ENCODE measurements at places on chromosomes 2 and 18.

DNA sequence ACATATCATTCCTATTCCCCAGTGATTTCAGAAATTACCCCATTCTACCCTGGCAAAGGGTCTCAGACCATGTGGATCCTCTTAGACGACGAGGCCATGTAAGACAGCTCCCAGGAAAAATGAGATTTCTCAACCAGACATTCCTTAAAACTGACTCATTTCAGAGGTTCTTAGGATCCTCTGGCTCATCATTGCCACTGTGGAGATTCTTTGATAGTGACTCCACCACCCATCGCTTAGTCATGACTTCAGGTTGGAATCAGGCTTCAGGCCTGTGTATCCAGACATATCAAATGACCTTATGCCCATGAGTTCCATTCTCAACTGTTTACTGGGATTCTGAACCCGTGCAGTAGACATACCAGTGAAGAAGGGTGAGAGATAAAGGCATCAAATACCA, 245.6 kb upstream of the TCF4 start:
- no peak for DNase-seq

DNA sequence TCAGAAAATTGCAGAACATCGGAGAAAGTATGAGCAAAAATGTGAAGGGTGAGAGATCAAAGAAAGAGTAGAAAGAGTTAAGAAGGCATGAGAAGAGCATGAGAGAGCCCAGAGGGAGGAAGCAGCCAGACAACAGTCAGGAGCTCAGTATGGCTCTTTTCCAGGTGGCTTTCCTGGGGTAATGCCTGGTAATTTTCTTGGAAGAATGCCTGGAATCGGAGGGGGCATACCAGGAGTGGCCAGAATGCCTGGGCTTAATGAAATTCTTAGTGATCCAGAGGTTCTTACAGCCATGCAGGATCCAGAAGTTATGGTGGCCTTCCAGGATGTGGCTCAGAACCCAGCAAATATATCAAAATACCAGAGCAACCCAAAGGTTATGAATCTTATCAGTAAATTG, 271.8 kb upstream of the TFPI start:
- no peak for DNase-seq

DNA sequence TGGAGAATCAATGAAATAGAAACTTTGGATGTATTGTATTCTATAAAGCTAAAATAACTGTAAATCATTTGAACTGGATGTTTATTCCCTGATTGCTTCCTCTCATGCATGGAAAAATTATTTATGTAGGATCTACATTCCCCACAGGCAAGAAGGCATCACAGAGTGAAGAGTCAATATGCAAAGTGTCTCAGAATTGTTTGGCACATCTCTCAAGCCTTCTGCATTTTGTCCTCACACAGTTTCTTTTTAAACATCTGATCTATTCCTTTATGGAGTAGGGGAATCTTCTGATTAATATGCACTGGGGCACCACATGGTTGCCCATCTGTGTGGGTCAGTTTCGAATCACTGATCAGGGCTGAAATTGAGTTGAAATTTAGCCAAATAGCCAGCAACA, 465.4 kb downstream of the ZNF804A start:
- DNase-seq, result no peak

DNA sequence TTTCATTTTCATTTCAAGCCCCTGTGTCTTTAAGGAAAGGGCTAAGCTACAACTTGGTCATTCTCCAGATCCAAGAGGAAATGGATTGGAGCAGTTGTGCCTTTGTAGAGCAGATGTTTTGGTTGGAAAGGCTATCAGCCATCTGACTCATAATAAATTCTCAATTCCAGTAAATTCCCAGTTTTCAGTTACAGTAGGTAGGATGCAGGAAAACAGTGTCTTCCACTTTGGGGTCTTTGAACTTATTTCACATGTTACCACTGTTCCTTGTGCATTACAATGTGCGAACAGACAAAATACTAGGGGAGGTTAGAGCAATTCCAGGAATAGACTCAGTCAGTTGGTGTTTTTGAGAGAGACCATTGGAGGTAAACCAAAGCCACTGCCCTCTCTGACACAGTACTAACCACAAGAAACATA, 211.9 kb downstream of the BABAM2 start:
- DNase-seq, result no peak
